Lung microvascular endothelial cell (primary cell): ENCODE measurements at places on chromosomes 4 and X. TPM values are rescaled to one million over a fixed set of nuclear protein-coding genes. Genes with fewer than 3 reads are reported as not detected.
A peak's percentile ranks its signal among the peaks of the same experiment; 100 is the strongest.

GRCh38 chr4:168835880-168836454, 174.1 kb downstream of the CBR4 start:
- DNase-seq, result no peak

GRCh38 chr4:101102114-101102742, 245.1 kb downstream of the PPP3CA start:
- DNase-seq, result peak; percentile 69

DNA sequence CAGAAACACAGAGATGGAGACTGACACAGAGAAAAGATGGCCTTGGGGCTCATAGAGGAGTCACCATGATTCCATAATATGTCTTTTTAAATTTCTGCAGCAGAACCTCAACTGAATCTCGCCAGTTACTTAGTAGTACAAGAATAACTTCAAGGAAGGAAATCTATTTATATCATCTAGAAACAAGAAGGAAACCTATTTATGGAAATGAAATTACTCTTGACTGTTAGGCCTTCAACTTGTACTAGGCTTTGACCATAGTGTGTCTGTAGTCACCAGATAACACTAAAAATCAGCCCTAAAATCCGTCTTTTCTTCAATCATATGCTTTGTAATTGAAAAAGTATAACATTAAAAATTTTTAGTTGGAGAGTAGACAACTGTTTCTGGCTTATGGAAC, 740.4 kb downstream of the TRIML1 start:
- no peak for DNase-seq

GRCh38 chrX:131067846-131068745, 9.9 kb downstream of the ARHGAP36 start:
- DNase-seq, result no peak

- no peak for DNase-seq
Observed at GRCh38 chr4:52979020-52979419, 116.9 kb downstream of the RASL11B start.

TASL gene
- total RNA-seq, result not detected in 2 replicates
